Stimulated activated CD4-positive, alpha-beta T cell treated with anti-CD3 and anti-CD28 coated beads, Interleukin-4, amount 100 ng/mL, for 24 hours (primary cell): ENCODE measurements at places on chromosomes 1 and 21.

GRCh38 chr1:17377325-17377953 lies 5.4 kb downstream of the PADI6 start:
- no peak for DNase-seq

DNA sequence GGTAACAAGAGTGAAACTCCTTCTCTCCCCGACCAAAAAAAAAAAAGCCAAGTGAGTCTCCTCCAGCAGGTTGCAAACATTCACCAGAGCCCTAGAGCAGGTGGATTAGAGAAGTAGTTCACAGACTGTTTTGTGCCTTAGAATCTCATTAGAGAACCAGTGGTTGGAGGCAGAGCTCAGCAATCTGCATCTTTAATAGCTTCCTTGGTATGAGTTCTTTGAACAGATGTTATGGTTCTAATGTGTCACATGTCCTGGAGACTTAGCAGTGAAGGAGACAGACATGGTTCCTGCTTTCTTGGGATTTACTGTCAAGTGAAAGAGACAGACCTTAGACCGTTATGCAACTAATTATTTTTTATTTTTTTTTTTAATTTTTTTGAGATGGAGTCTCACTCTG lies 26.8 kb downstream of the SESN2 start:
- no peak for DNase-seq

GRCh38 chr1:111968511-111968910 lies 21.0 kb downstream of the KCND3 start:
- no peak for DNase-seq

- DNase-seq: no peak
Observed at GRCh38 chr1:177975588-177976495, 6.0 kb upstream of the SEC16B start.

DNA sequence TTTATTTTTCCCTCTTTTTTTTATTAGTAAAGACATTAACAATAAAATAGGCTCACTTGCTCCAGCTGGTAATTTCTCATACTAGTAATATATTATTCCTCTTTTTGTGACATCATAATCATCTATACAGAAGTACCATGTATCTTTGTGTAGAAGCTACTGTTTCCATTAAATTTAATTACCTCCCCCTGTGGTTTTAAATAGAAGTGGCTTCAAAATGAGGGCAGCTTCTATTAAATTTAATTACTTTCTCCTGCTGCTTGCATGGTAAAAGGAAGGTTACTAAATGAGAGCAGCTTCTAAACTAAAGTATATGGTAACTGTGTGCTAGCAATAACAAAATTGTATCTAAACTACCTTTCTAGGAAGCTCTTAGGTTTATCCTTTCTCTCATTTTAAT lies 94.0 kb downstream of the DPYD start:
- DNase-seq: no peak

DNA sequence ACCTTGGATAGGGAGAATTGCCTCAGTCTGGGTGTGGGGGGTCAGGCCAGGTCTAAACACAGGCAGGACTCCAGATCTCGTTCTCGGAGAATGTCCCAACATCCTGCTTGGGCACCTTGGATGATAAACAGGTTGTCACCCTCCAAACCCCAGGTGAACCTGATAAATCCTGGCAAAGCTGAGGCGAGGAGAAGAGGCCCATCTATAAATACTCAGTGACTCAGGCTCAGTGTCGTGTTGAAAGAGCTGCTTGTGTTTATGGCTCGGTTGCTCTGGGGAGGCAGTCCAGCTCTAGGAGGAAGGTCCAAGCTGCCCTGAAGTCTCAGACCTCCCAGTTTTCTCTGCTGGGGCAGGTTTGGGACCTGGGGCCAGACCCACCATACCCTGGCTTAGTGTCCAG lies 15.8 kb upstream of the TRIM63 start:
- no peak for DNase-seq

DNA sequence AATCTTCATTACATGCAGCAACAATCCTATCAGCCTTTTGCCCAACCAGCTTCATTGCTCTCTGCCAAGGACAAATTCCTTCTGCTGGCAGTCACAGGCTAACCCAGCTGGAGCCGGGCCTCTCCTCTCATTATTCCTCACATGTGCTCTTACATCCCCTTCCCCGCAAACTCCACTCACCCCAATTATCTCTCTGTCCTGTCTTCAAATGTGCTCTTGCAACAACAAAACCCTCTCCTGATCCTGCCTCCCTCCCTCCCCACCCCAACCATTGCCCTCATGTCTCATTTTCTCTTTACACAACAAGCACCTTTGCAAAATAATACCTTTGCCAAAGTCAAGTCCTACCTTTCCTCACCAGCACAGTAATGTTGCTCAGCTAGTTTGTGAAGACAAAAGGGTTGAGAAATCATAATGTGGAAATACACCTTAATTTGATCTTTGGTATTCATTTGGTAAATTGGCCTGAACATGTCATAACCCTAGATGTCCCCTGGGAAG lies 36.0 kb upstream of the DHCR24 start:
- no peak for DNase-seq

GRCh38 chr1:1162597-1163537 lies 10.8 kb upstream of the TTLL10 start:
- no peak for DNase-seq

DNA sequence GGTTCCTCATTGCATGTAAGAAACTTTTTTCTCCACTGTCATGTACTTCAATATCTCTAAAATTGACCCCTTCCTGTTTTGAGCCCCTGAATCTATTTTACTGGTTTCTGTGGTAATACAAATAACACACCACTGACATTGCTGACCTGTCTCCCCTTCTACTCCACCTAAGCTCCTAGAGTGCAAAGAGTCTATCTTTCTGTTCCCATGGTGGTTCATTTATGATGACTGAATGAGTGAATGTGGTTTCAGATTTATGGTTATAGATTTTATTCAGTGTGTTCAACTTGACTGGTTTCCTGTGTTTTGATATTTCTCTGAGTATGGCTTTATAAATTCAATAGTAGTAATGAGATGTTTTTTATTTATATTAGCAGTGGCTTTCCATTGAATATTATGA lies 127.7 kb downstream of the MAGI3 start:
- DNase-seq: no peak
